ENCODE measurements at places on chromosomes 16 and 17.

- DNase-seq: no peak
Observed at GRCh38 chr16:30947859-30948666, 805 bp upstream of the ORAI3 start.

DNA sequence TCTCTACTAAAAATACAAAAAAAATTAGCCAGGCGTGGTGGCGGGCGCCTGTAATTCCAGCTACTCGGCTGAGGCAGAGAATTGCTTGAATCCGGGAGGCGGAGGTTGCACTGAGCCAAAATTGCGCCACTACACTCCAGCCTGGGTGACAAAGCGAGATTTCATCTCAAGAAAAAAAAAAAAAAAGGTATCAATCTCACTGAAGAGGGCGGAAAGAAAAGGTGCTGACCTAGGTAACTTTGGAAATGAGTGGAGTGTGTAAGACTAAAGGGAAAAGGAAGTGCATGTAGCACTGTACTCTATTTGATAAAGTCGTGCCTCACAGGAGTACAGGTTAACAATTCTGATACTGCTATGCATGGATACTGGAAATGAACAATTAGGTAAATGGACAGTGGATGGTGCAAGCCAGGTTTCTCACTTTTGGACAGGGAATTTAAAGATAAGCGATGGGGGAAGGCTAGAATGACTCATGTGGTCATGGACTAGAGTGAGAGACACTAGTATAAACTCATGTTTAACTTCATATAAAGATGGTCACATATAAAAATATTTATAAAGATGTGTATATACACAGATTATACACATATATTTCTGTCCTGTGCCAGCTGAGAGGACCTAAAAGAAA is 142.9 kb downstream of the CDK5R1 start:
- no peak for DNase-seq

DNA sequence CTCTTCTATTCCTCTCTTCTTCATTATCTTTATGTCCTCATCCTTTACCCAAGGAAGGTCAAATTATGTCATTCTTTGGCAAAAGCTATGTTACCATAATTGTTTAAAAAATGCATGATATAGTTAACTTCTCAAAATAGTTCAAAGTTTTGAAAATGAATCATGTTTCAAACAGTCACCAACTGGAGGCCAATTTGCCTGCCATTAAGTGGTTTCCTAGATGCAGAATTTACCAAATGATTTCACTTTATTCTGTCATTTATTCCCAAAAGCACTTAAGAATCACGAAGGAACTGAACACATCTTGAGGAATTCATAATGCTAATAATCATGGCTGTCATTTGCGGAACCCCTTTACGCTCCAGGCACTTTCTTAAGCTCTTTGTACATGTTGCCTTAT is 190.9 kb upstream of the CDH11 start:
- no peak for DNase-seq

- no peak for DNase-seq
Observed at GRCh38 chr17:75814900-75815373, 29.3 kb downstream of the UNC13D start.

DNA sequence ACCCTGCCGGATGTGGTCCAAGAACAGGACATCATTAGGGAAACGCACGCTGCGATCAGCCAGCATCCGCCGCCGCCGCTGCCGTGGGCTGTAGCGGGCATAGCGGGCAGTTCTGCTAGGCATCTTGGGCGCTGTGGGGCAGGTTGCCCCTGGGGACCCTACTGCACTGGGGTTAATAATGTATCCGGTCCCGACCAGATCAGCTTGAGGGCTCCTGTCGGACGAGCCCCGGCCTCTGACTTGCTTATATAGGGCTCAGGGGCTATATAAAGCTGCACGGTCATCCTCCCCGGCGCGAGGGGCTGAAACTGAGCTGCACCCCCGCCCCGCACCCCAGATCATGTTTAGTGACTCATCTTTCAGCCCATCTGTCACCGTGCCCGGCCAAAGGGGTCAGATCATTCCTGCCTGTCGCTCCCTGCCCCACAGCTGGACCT is at the start of gene PPP1R27:
Gene PPP1R27, minus strand, starts transcription at position 220 of the 437 bp plus-strand sequence. Its CDS starts 97 bp downstream, at position 123.
- no peak for DNase-seq

DNA sequence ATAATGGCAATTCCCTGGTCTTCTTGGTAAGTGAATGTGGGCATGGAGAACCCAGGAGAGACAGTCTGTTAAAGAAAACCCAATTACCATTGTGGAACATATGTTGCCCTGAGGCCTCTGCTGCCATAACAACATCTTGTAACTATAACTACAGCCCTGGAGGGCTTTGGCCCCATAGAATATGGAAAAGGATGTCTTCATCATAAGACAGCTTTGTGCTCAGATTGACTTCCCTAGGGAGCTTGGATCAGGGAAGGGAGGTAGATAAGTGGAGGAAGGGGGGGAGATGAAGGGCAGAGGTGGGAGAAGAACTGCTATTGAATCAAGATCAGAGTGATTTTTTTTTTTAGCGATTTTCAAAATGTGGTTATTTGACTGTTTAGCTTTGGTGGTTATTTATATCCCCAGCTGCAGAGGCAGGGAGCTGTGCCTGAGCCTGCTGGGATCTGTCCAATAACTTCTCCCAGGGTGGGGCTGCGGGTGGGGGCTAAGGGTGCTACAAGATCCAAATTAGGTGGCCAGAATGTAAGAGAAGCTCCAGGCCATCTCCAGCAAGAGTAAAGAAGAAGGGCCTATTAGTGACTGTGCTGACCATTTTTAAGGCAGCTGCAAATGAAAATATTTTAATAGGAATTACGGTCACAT is 5.3 kb upstream of the KAT7 start:
- no peak for DNase-seq

- DNase-seq: no peak
Observed at GRCh38 chr17:40303708-40304551, 5.0 kb upstream of the RARA start.

DNA sequence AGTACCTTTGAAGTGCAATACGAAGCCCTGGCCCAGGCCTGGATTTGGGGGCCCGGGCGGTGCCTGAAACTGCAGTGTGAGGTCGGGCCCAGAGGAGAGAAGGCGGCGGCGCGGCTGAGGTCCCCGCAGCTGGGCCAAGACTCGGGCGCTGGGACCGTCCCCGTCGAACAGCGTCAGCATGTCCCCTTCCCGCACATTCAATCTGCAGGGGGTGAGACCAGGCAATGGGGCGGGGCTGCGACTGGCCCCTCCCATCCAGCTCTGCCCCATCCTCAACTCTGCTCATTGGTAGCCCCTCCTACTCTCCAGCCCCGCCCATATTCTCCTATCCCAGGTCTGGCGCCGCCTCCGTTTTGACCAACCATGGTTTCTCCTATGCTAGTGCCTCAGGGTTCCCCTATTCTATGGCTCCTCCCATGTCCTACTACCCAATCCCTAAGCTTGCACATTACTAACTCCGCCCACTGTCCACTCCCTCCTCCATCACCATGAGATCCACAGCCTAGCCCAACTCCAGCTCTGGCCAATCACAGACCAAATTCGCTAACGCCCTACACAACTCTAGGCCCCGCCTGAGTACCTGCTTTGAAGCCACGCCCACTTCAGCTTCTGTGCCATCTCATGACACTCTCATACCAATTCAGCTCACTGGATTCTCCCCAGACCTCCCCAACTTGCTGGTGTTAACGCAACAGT is 14.4 kb upstream of the CDIPT start:
- peak; percentile 21 for DNase-seq

GRCh38 chr16:35399133-35399532 is 1939.7 kb downstream of the TP53TG3F start:
- DNase-seq: no peak

DNA sequence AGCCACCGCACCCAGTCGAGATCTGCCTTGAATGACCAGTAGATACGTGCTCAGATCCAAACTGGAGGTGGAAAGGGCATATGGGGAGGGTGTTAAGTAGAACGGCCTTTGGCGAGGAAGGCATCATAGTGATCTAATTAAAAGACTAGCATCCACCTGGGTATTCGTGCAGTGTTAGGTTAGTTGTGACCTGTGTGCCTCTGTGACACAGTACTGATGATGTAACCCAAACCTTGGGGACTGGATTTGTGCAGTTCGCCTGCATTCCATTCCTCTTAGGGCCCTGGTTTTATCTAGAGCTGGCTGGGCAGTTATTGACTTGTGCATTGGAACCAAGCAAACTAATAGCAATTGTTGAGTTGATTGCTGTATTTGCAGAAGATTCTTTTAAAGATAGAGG is 47.9 kb downstream of the SNX29 start:
- no peak for DNase-seq

GRCh38 chr17:3636908-3637373 is 381 bp downstream of the CTNS start:
- no peak for DNase-seq
